NCI-H2029 treated with DMSO at 0.1 percent for 48 hours (cell line): ENCODE measurements at places on chromosomes 11 and 22.
A peak's percentile ranks its signal among the peaks of the same experiment; 100 is the strongest.

DNA sequence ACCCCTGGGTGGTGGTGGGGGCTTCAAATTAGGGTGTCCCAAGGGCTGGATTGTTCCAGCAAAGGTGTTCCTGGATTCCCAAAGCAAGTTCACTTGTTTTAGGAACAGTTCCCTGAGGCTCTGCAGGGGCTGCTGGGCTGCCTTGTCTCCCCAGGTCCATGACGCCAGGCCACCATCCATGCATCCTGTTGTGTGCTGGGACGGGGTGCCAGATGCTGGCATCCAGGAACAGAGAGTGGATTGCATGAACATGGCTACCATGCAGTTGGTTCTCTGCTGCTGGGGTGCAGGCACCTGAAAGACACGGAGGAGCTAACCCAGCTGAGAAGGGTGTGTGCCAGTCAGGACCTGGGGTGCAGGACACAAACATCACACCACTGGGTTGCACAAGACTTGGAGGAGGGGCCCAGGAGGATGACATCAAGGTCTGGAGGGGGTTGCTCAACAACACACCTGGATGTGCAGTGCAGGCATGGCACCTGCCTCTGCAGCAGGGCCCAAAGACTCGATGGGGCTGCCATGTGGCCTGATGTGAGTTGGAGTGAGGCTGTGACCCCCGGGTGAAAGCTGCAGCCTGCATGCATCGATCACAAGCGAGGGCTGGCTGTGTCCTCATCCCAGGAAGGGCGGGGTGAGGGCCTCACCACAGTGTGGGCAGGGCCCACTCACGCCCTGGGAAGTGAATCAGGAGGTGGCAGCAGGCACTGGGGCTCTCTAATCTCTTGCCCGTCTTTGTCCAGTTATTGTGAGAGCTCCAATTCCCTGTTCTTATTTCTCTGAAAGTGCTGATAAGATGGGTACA lies 74.0 kb upstream of the CLDN5 start:
- DNase-seq: no peak

- no peak for DNase-seq
Observed at GRCh38 chr11:125167292-125167953, 2.9 kb downstream of the PKNOX2 start.

GRCh38 chr11:113675003-113675561 lies 31.0 kb downstream of the TMPRSS5 start:
- no peak for DNase-seq

- DNase-seq: no peak
Observed at GRCh38 chr22:44390613-44390970, 77.8 kb upstream of the SHISAL1 start.

- DNase-seq: no peak
Observed at GRCh38 chr11:6563121-6563619, 40.2 kb downstream of the RRP8 start.

GRCh38 chr11:9923280-9923679 lies 259.4 kb downstream of the SWAP70 start:
- DNase-seq: no peak

DNA sequence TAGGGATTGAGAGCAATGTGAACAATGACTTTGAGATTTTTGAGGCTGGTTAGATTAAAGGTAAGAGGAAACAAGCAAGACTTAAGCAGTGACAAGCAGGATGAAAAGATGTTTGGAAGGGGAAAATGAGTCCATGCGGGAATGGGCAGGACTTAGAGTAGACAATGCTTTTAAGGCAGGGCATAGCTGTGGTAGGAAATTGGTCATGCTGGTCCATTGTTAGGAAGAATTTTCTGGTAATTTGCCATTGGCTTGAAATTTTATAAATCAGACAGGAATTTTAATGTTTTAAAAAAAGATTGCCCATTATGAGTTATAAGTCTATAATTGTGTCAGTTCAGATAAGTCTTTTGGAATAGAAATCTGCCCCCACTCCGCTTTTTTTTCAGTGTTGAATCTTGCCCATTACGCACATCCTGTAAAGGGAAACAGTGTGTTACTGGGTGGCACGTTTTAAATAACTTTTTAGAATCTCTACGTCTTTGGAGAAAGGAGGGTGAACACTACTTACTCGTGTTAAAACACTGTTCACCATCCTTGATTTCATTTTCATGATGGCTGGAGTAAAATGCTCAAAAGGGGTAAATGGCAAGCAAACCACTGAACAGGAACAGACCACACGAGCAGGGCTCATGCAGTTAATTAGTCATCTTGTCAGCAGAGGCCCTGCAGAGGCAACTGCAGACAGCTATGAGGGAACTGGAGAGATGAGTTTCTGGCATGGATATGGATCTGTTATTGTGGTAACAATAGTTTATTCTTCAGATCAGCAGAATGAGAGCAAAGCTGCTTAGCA lies 25.0 kb downstream of the SWAP70 start:
- DNase-seq: no peak

- DNase-seq: no peak
Observed at GRCh38 chr22:49827271-49827852, 311 bp downstream of the BRD1 start.

DNA sequence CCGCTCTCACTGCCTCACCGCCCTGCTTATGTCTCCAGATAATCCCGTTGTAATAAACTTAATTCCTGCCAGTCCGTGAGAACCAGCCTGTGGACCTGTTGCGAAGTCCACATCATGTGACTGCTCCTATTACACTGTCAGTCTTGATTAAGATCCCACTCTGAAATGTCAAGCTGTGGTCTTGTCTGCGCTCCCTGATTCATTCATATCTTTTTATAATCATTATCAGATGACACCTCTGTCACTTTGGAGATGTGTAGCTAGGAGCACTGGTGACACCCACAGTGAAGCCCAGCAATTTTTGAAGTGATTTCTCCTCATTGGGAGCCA lies 377.3 kb downstream of the TBC1D22A start:
- DNase-seq: no peak

GRCh38 chr11:3153291-3153861 lies 11.7 kb downstream of the OSBPL5 start:
- DNase-seq: no peak

DNA sequence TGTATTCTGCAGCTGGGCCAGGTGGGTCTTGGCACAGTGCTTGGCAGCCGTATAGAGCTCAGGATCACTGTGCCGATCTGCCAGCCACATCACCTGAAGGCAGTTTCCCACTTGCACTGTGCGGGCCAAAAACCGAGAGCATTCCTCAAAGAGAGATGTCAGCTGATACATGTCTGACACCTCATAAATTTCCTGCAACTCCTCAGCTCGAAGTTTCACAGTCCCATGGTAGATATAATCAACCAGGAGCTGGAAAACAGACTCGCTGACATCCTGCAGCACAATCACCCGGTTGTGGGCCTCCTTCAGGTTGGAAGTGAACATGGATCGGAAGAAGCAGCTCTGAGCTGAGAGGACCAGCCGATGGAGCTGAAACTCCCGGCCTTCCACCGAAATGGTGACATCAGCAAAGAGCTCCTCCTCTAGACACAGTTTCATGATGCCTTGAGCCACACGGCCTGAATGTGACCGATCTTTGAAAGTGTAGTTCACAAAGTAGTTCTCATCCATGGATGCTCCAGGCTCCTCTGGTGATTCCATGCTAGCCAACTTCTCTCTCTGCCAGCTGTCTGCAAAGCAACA lies 1.2 kb downstream of the KBTBD4 start:
- DNase-seq: no peak

DNA sequence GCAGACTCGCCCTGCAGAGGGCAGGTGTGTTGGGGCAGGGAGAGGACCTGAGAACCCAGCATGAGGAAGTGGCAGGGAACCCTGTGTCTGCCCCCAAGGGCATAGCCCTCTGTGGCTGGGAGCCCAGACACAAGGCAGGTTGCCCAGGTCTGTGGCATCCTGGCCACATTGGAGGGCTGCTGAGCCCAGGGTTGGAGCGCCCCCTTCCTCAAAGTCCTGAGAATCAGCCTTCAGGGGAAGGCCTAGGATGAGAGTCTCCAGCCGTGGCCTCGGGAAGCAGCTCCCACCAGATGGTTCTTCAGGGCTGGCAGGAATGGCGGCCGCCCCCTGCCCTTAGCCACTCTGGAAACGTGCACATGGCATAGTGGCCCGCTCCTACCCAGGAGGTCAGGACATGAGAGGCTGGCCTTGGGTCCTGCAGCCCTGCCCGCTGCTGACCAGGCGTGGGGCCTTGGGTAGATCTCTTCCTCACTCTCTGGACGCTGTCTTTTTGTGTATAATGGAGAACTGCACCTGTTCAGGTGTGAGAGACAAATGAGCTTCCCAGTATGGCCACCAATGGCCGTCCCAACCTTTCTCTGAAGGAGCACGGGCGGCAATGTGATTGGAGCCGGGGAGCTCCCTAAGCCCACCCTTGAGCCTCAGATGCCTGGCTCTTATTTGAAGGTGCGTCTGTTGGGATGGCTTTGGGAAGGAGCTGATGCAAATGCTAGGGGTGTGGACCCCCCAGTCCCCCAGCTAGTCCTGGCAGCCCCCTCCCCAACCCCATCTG lies 4.6 kb upstream of the CDC42BPG start:
- no peak for DNase-seq

- DNase-seq: no peak
Observed at GRCh38 chr22:44182588-44183286, 2.0 kb downstream of the PARVG start.

- no peak for DNase-seq
Observed at GRCh38 chr11:74707182-74707581, 24.0 kb downstream of the CHRDL2 start.

- DNase-seq: no peak
Observed at GRCh38 chr11:120517390-120517761, 5.8 kb downstream of the GRIK4 start.

DNA sequence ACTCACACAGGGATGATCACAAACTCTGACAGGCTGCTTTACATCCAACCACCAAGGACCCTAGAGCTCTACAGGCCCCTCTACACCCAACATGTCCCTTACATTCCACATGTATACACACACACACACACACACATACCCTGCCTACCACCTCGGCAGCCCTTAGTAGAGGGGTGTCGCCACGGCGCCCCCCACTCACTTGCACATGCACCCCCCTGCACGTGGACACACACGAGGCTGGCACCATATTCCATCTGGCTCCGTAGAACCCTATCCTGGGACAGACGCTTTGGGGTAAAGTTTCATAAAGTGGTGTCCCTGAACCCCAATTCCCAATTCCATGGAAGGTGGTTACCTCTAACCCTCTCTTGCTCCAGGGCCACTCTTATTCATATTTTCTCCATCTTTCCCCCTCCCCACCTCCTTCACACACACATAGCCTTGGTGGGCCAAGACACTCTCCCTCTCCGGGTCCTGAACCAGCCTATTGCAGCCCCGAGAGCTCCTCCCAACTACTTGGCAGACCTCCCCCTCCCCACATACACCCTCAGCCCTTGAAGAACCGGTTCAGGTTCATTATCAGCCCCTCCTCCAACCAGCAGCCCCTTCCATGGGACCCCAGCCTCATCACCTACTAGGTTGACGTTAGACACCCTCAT lies 809 bp downstream of the PDE2A start:
- no peak for DNase-seq

- no peak for DNase-seq
Observed at GRCh38 chr11:130146796-130147195, 12.8 kb upstream of the ST14 start.

GRCh38 chr22:26797910-26798309 lies 140.5 kb downstream of the MIAT start:
- no peak for DNase-seq

- no peak for DNase-seq
Observed at GRCh38 chr22:30806391-30806861, 111.8 kb downstream of the OSBP2 start.

DNA sequence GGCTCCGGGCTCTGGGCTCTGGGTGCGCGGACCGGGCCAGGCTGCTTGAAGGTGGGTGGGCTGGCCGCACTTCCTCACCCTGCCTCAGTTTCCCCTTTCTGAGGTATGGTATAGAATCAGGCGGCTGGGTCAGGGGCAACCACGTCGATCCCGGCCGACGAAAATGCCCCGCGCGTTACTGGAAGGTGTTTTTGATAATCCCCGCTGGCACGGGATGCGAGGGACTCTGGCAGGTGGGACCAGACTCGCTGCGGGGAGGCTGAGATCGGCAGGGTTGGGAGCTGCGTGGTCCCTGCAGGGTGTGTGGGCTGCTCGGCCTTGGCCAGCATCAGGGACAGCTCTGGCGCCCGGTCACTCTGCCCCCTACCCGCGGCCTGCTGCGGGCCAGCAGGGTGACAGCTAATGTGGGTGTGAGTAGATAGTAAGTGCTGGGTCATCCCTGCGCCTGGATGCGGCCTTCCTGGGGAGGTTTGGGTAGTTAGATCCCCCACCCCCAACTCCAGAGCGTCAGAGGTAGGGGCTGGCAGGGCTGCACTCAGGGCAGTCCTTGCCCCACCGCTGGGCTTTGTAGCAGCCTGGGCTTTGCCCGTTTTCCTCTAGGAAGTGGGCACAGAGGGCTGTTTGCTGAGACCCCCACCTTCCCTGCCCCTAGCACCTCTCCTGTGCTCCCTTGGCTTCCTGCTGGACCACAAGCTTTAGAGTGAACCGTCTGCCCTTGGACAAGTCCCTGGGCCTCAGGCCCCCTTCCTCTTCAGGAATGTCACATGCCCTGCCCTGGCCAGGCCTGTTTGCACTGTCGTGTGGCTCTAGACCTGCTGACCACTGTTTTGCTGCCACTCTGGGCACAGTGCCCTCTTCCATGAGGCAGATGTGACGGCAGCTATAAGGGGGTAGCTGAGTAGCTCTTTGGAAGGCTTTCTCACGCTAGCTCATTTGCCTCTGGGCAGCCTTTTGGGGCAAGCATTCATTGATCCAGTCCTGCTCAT lies 579 bp downstream of the TANGO2 start:
- DNase-seq: no peak

DNA sequence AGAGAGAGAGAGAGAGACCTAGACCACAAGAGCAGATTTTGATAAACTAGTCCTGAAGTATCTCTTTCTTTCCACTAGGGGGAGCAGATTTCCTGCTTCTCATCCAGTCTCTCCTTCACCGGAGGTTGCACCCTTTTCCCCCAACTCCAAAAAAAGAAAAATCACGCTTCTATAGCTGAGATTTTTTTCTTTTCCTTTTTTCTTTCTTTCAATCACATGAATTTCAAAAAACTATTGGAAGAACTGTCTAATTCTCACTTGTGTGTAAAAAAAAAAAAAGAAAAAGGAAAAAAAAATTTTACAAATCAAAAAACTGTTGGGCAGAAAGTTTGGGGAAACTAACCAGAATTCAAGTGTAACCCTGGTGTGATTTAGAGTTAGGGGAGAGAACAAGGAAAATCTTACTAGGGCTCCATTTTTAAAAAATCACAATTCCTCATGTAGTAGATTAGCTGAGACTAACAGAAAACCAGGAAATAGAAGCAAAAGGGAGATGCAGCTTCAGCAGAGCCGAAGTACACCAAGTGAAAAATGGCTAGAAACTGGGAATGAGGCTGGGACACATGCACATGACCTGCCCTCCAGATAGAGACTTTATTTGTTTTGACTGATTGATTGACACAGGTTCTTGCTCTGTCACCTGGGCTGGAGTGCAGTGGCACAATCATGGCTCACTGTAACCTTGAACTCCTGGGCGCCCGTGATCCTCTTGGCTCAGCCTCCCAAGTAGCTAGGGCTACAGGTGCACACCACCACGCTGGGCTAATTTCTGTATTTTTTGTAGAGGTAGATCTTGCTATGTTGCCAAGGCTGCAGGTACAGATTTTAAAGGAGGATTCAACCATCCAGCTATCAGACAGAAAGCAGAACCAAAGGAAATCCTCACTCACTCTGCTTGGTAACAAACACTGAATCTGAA lies 27.1 kb downstream of the SDHD start:
- DNase-seq: peak; percentile 86
